Effector memory CD4-positive, alpha-beta T cell (primary cell): ENCODE measurements at places on chromosomes 7 and 10.

DNA sequence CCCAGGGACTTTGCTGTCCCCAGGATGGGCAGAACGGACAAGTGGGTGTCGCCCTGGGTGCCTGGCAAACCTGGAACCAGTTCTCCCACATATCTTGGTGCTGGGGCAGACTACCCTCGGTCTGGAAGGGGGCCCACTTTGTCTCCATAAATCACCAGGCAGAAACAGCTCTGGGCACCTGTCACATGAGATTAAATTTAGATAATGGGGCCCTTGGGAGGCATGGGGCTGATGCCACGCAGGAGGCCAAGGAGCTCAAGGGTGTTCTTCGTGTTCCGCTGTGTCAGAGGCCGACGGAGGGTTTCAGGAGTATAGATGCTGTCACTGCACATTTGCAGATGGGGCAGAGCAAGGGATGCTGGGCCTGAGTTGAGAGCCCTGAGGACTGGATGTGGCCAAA, 72.7 kb downstream of the TMEM130 start:
- no peak for DNase-seq

DNA sequence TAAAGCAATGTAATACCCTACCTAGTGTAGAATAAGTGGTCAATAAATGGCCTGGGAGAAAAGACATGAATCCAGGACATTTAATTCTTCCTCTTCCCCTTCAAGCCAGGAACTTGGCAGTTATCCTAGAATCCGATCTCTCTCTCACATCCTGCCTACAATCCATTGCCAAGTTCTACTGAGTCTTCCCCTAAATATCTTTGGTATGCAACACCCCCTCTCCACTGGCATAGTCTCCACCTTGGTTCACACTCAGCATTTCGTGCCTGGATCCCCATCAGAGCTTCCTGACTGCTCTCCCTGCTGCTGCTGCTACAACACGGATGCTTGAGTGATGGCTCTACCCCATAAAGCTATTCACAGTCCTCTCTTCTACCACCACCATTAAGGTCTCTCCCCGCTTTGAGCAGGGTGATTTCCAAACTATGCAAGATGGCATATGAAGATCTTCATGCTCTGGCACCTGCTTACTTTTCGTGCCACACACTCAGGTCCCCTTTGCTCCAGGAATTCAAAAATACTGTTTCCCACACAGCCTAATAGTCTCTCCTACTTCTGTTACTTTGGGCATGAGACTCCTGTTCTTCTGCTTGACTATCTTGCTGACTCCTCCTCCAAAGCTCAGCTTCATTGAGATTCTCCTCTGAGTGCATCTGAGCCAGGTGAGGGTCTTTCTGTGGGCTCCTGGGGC, 4.8 kb downstream of the ANK3 start:
- no peak for DNase-seq

DNA sequence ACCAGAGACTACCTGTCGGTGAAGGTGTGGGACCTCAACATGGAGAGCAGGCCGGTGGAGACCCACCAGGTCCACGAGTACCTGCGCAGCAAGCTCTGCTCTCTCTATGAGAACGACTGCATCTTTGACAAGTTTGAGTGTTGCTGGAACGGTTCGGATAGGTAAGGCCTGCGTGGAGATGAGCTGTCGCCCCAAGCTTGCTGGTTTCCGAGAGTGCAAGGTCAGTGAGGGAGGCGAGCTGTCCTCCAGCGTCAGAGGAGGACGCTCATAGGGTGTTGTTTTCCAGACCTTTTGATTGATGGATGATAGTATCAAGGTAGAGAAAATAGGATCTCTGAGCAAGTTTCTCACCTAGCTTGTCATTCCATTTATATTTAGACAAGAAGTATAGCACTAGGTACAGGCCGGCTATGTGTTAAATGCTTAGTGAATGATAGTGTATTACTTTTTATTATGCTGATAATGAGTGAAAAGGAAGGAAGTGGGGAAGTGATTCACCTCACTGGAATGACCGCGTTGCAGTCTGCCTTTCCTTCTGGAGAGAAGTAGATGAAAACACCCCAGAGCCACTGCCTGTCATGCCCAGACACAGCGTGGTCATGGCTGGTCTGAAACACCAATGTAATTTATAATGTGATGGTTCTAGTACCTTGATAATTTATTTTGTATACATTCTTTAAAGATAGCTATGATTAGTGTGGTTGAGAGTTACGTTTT, 33.9 kb downstream of the BNIP3 start:
- DNase-seq: no peak

- DNase-seq: no peak
These were observed 57.8 kb upstream of the OPALIN start for GRCh38 chr10:96416643-96417042.

GRCh38 chr7:122304319-122304975, at the start of gene FEZF1:
Gene FEZF1, minus strand, starts transcription at chr7:122304750. Its CDS starts 313 bp downstream, at chr7:122304437.
- no peak for DNase-seq

DNA sequence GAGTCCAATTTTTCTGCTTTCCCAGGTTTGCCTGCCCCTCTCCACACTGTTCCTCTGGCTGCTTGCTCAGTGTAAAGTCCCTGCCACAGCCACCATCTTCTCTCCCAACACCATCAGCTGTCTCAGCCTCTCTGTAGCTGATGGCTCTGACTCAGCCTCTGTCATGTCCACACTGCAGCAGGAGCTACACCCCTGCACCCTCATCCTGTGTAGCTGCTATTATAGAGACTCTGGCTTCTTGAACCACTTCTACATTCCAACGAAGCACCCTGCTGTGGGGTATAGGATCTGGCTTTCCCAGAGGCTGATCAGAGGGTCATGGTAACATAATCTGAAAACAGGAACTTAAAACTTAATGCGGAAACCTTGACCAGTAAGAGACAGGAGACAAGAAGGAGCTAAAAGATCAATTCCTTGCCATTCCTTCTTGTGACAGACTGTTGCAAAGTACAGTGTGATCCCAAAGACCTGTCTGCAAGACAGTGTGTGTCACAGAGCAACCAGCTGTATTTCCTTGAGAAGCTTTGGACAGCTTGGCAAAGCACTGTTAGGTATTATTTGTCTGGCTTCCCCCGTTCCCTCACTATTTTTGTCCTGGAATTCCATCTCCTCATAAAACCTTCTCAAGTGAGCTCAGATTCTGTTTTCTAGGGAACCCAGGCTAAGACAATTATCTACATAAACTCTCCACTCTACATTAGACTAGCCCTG, 42.3 kb downstream of the NRCAM start:
- no peak for DNase-seq

- no peak for DNase-seq
These were observed 166.2 kb downstream of the ZNF365 start for GRCh38 chr10:62540389-62540788.

GRCh38 chr10:88243836-88244730, 339.0 kb downstream of the RNLS start:
- no peak for DNase-seq

DNA sequence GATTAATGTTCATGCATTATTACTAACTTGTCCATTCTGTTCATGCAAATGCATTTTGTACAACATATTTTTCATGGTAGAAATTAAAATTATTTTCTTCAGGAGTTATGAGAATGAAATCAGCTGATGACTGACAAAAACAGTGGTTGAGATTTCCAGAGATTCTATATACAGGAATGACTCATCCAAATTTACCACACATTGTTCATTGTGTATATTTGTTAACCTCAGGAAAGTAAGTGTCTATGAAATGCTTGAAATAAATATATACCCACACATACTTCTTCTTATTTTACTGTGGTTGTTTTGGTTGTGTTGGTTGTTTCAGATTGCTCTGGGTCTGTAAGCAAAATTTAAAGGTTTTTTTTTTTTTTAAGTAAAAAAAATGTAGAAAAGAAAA, 108.1 kb upstream of the SP8 start:
- no peak for DNase-seq

DNA sequence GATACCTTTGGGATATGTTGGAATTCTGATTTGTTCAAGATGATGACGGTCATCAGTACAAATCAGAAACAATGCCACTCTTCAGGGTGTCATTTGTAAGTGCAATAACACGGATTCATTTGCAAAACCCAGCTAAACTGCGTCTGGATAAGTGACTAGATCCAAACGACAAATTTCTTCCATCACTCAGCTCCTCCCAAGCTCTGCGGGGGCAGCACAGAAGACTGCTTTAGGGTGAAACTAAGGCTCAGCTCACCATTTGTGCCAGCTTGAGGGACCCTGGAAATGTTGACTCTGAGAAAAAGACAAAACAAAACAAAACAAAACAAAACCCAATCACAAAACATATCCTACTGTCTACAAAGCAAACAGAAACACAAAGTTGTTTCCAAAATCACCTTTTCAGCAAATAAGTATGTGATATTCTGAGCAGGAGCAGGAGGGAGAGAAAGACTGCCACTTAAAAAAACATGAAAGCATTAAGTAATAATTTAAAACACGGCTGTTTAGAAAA, 8.0 kb downstream of the EVX1 start:
- DNase-seq: no peak

DNA sequence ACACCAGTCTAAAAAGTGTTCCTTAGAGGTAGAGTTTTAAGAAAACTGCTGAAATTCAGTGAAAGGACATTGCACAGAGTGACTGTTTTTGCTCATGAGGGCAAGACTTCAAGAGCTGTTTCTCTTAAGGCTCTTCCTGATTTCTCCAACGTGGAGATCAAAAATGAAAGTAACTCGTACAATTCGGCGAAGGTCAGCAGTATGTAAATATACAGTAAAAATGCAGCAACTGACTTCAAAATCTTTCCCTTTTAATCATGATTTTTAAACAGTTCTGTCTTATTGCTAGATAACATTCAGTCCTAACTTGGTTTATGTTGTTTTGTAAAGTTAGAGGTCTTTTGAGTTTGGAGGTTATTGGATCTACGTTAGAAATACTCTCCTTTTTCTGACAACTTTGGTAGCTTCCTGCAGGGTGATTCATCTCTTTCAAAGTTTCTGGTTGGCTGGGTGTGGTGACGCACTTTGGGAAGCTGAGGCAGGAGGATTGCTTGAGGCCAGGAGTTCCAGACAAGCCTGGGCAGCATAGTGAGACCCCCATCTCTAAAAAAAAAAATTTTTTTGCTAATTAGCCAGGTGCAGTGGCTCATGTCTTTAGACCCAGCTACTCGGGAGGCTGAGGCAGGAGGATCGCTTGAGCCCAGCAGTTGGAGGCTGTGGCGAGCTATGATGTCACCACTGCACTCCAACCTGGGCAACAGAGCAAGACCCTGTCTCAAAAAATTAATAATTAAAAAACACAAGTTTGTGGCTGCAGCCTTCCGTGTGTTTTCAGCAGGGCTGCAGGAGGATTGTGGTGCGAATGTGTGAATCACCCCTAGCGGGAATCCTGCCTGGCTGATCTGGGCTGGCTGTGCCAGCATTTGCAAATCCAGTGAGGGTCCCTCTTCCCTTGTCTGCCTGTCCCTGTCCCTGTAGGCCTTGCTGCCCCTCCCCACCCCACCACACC, 29.2 kb upstream of the AP5Z1 start:
- no peak for DNase-seq

GRCh38 chr7:139932531-139932930, 103.5 kb downstream of the TBXAS1 start:
- no peak for DNase-seq

DNA sequence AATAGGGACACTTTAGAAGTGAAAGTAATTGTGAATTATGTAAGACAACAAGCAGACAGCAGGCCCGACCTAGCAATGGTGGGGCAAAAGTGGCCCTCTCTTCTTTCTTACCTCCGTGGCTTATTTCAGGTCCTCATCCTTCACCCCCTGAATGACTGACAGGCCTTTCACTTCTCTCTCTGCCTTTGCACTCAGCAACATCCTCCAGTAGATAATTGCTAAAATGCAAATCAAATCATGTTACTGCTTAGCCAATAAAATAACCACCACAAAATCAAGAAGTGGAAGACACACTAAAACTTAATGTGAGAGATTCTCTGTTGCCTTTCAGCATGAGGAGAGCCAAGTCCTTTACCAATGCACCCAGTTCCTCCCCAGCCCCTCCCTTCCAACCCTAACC, 274.6 kb upstream of the ZNF32 start:
- no peak for DNase-seq

DNA sequence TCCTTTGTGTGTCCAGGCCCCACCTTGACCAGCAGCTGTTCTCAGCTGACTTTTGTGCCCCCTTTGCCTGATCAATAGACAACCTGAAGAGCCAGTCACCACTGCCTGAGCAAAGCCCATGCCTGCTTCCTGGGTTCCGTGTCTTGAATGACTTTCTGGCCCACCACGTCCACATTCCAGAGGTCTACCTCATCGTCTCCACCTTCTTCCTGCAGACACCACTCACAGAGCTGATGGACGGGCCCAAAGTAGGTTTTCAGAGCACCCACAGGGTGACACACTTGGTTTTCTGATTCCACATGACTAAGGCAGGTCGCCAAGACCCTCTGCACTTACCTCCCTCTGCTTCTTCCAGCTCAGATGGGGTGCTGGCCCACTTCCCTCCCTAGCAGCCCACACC, 126.8 kb downstream of the WDFY4 start:
- no peak for DNase-seq

GRCh38 chr10:93752761-93753160, 5.0 kb upstream of the LGI1 start:
- DNase-seq: no peak

DNA sequence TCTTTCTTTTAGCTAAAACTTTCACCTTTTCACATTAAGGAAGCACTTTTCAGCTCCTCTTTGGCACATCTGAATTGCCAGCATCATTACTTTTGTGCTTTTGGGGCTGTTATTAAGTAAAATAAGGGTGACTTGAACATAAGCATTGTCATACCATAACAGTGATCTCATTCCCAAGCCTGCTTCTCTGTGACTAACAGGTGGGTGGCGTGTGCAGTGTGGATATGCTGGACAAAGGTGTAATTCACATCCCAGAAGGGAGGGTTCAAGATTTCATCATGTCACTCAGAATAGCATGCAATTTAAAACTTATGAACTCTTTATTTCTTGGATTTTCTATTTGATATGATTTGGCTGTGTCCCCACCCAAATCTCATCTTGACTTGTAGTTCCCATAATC, 517.4 kb upstream of the MKI67 start:
- no peak for DNase-seq

DNA sequence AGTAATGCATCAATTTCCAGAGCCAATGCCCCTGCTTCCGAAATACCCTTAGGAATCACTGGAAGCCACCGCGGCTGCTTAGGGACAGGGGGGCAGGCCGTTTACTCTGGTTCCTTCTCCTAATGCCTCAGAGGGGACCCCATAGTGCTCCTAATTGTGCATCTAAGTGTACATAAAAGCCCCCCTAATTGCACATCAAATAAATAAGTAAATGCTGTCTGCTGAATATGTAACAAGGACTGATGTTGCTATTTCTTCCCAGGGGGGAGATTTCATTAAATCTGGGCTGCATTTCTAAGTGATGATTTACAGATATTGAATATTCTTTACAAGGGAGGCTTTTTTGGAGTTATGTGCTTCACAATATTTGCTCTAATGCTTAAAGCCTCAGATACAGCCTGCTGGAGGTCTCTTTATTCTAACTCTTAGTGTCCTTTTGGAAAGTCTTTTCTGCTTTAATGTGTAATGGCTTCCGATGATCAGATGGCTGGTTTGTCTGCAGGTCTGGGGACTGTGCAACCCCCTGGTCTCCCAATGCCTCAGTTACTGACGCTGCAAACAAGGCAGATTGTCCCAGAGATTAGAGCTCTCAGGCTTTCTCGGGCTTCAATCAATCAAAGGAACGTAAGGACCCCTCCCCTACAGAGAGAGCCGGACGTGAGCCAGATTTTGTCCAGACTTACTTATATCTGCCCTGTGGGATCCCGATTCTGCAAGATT, 143.0 kb downstream of the PRPF18 start:
- no peak for DNase-seq
